Left forelimb (tissue), 1 donor: ENCODE measurements at places on chromosomes 3 and 15.

- no peak for DNase-seq
Measured at GRCh38 chr15:54638666-54639065, 558.1 kb downstream of the RSL24D1 start.

- DNase-seq: peak; percentile 11
Measured at GRCh38 chr15:28901987-28902745, 16.4 kb downstream of the APBA2 start.

GRCh38 chr3:60182697-60183096 is 1068.6 kb downstream of the FHIT start:
- DNase-seq: no peak

- no peak for DNase-seq
Measured at GRCh38 chr15:63019511-63020109, 22.9 kb upstream of the TPM1 start.

- no peak for DNase-seq
Measured at GRCh38 chr3:78882251-78882650, 885.5 kb downstream of the ROBO1 start.

DNA sequence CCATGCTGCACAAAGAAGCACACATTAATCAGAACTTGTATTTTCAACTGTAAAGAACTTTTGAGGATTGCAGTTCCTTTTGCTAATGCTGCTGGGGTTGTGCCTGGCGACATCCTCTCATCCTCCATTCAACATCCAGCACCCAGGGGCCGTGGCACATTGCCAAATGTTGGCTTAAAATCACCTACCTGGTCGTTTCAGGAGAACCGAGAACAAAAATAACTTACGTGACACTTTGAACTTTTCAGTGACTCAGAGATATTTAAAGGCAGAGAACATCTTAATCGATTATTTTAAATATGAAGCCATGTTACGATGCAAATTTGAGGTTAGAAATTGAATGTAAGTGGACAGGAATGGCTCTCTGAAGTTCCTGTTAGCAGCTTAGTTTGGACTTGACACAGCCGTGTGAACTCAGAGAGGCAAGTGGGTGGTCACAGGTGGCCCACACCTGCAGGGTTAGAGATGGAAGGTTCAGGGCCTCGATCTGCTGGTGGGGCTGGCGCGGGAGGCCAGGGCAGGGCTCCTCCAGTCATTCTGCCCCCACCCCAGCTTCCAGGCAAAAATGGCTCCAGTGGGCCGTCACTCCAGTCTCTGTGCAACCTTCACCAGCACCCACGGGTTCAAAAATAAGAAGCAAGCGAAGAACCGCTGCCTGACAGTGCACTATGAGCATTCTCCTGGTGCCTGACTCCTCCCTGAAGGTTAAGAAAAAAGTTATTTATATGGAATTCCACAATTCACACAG is 12.2 kb downstream of the LRRK1 start:
- DNase-seq: no peak

DNA sequence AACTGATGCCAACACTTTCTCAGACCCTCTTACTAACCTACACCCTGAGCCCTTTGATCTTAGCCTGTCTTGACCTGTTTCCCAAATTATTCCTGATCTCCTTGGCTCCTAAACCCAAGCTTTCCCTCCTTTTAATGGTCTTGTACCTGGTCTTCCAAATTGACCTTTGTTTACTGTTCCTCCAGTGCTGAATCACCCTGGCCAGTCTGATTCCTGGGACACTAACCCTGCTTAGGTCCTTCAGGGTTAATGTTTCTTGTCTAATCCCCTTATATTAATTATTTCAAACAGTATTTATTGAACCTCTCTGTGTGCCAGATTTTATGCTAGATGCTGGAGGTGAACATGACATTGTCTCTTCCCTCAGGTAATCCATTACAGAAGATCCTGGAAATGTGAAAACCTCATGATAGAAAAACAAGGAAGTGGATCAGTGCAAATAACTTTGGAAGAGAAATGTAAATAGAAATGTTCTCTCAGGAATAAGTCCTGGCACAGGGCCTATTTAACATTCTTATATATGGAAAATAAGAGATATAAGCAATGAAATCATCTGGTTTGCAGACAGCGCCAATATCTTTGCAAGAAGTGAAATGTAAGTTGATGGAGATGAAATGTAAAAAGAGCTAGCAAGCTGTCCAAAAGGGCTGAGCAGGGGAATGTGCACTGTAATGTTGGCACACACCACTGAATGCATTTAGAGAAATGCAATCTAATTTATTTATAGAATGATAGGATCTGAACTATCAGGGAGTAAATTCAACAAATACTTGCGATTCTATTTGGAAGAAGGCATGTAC is 20.7 kb downstream of the HGD start:
- DNase-seq: no peak

DNA sequence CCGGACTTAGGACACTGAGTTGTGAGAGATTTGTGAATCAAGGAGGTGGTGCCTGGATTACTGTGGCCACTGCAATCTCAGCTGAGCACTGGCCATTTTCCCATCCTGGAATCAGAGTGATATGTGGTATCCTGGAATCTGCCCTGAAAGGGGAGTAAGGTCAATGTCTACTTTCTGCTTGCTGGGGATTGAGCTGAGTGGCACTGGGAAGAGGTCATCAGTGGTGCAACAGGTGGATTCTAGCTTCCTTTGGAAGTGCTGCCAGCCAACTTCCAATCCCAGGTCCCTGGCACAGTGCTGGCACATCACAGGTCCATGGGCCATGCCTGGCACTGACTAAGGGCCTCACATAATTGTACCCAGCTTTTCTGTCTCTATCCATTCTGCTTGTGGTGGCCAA is 20.6 kb upstream of the TSEN2 start:
- no peak for DNase-seq

GRCh38 chr15:28109626-28110455 is 10.7 kb upstream of the OCA2 start:
- no peak for DNase-seq

- DNase-seq: no peak
Measured at GRCh38 chr3:174815750-174816149, 43.4 kb upstream of the NAALADL2 start.

DNA sequence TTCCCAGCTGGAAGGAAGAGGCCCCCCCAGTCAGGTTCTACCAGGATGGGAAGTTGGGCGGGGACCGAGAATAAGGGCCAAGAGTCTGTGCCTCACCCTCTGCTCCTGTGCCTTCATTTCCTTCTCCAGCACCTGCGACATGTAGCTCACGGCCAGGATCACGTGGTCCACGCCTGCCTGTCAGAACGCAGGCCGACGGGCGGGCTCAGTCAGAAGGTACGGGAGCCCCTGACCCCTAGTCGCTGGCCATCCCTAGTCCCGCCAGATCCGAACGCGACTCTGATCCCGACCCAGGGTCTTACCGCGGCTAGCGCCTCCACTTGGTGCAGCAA is 489 bp downstream of the GMPPB start:
- peak; percentile 68 for DNase-seq

DNA sequence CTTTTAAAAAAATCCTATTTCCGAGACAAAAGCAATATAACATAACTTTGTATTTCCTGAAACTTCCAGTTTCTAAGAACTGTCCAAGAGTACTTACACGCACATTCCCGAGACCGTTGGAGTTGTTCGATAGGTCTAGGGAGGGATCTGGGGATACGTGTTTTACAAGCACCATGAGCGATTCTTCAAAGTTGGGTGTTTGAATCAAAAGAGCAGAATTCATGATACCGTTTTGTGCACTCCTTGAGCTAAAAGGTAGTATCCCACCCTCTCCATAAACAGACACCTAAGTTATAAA is 700 bp upstream of the EDEM1 start:
- DNase-seq: no peak

DNA sequence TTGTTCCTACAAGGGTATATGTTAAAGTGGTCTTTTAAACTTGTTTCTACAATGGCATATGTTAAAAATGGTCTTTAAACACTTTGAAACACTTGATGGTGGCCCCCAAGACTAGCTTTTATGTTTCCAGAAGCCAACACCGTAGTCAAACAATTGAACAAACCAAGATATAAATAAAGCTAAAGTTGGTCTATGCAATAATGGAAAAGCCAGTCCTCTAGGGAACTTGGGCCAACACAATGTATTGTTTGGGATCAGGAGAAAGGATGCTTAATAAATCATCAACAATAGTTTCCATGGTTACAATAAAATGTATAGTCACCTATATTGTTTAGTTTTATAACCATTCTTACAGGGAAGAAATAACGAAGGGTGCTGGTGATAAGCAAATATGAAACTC is 137.2 kb downstream of the RORA start:
- no peak for DNase-seq

GRCh38 chr15:41661518-41662225 is 1.5 kb downstream of the MGA start:
- peak; percentile 85 for DNase-seq
